Eye (tissue), 1 donor: ENCODE measurements at places on chromosomes 2 and 18.

DNA sequence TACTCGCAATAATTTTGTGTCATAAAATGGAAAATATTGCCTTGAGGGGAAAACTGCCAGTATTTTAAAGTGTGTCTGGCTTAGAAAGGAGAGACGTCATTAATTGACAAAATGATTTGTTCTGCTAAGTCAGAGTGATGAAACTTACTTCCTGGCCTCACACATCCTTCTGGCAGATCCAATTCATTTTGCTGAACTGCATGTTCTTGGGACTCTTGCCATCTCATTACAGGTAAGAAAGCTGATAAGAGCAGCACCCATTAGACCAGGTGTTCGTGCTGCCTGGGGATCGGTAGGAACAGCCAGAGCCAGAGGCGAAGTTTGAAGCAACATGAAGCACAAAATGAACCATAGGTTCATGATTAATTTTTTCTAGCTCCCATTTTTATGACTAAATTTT, 38.0 kb downstream of the KCNE4 start:
- no peak for DNase-seq

GRCh38 chr18:46310675-46311345, 206.6 kb downstream of the HAUS1 start:
- DNase-seq, result no peak

- DNase-seq, result no peak
Observed at GRCh38 chr2:113832795-113833290, 57.0 kb upstream of the ACTR3 start.

GRCh38 chr2:240391111-240392051, 44.1 kb upstream of the GPC1 start:
- DNase-seq, result no peak

GRCh38 chr2:200976710-200977109, 13.2 kb upstream of the ORC2 start:
- no peak for DNase-seq

DNA sequence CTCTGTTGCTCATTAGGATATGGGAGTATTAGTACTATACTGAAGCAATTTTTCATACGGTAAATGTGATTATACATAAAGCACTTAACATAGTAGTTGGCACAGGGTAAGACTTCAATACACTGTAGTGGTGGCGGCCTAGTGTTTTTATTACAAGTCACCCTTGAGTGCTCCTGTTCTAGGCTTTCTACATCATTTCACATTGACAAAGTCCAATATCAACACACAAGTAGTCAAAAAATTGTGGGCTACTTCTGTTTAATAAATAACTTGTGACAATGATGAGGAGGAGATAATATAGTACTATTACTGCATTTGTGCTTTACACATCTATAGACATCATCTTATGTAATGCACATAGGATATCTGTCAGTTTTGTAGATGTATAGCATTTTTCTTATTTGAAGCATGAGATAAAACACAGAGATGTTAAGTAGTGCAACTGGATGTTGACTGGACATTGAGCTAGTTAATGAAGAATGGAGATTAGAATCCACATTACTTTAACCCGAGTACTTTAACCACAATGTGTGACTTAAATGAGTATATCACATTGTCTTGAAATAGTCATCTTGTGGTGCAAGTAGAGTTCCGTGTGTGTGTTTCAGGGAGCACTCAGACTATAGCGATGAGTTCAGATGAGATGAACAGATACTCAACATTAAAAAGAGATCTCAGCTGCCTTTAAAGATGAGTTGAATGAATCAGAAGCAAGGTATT, 134.8 kb downstream of the ZNF385B start:
- no peak for DNase-seq

DNA sequence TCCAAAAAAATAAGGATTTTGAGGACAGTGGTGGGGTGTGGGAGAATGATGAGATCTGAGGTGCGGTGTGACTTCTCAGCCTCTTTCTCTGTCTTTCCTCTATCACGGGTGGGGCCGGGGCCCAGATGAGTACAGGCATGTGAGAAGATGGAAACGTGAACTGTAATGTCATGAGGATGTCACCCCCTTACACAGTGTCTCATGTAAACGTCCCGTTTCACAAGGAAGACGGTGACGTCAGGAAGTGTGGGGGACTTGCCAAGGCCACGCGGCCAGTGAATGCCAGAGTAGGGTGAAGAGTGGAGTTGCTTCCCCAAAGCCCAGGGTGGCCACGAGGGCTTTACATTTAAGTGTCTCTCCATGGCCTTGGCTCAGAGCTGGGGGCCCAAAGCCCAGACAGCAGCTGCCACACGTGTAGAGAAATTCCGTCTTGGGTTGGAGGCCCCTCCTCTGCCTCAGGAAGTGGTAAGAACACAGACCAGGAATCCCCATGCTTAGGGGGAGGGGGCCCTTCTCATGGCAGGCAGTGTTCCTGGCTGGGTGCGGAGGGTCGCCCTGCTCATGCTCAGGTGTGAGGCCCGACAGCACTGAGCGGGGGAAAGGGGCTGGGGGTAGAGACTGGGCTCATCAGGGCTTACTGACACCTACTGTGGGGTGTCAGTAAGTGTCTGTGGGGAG, 80.9 kb upstream of the SMAD7 start:
- DNase-seq, result no peak

- no peak for DNase-seq
Observed at GRCh38 chr2:70873541-70873940, 37.9 kb upstream of the CD207 start.

GRCh38 chr2:158818511-158818910, 23.4 kb downstream of the DAPL1 start:
- DNase-seq, result no peak

GRCh38 chr2:238376884-238377391, 49.8 kb upstream of the ASB1 start:
- no peak for DNase-seq

DNA sequence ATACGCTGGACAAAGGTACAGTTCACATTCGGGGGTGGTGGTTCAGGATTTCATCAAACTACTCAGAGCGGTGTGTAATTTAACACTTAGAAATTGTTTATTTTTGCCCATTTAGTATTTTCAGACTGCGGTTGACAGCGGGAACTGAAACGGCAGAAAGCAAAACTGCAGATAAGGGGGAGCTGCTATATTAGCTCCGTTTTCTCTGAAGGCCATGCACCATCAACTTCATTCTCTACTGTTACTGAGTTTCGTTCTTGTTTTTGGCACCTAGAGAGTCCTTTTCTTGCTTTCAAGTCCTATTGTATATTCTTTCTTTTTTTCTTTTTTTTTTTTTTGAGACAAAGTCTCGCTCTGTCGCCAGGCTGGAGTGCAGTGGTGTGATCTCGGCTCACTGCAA, 121.5 kb upstream of the SP3 start:
- no peak for DNase-seq

- no peak for DNase-seq
Observed at GRCh38 chr2:8645176-8645831, 36.6 kb upstream of the ID2 start.

GRCh38 chr2:84459944-84460429, 907 bp upstream of the SUCLG1 start:
- no peak for DNase-seq

DNA sequence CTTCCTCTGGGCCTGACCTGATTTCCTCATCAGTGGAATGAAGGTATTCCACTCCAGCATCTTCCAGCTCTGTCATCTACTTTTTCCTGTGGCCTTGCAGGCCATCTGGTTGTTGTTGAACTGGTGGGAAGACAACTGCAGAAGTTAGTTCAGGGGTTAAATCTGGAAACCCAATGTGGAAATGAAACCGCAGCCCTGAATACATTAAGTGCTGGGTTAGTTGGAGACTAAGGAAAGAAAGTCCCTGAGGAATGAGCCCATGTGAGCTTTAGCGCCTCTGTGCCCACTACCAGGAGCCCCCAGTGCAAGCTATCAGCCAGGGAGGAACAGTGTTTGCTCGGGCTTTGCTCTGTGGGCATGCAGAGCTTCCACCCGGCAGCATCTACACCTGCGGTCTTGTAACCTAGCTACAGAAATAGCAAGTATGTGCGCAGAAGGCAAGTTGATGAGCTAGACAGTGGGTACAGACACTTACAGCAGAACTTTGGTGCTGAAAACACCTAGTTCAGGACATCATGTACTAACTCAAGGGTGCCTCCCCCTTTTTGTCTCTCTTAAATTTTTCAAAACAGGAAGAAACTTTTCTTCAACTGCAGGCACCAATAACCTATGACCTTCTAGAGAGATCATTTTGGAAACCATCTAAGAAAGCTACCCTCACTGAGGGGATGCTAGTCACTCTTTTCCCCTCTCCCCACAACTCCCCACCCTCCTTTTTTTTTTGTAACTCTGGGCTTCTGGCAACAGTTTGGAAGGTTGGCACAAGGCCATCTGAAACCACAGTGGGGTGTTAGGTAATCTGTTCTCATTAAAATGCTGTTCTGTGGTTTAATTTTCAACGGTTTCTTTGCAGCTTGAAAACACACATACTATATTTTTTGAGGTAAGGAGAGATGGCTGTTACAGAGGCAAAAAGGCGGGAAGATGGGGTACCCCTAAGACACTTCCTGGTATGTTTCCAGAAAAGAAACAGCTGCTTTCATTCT, 18.3 kb upstream of the CXCR4 start:
- DNase-seq, result no peak

DNA sequence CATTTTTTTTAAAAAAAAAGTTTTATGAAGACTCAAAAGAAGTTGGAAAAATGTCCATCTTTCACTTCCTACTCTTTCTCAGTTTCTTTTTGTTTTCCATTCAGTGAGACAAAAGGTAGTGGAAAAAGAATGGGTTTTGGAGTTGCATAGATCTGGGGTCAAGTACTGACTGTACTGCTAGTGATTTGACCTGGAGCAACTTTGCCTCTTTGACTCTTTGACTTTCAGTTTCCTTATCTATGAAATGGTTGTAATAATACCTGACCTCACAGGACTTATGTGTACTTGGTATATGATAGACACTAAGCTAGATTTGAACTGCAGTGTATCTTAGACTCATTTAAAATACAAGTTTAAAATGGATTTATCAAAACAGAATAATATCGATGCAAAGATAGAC, 3.5 kb upstream of the KCNE4 start:
- DNase-seq, result no peak

DNA sequence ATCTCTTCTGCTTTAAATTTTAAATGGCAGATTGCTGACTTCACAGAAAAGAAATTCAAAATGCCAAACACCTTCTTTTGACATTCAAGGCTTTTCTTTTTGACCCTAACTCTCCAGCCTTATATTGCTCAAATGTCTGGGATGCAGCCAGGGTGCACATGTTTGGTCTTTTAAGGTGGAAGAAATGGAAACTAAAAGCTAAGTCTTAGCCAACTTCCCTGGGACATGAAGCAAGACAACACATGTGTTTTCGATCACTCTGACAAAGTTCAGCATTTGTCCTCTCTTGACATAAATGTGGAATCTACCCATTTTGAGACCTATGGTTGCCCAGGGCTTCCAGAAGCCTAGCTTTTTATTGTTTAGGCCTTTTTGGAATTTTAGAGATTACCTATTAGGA, 161.6 kb downstream of the RDH14 start:
- DNase-seq, result no peak
